Chondrocyte (in vitro differentiated cells): ENCODE measurements at places on chromosomes 3 and 15.

GRCh38 chr3:8183627-8184026, 318.0 kb upstream of the LMCD1 start:
- no peak overlapping the region for H3K27ac ChIP-seq
- no peak overlapping the region for H3K4me3 ChIP-seq
- no peak for DNase-seq
- H3K36me3 ChIP-seq = no peaks in the 10 kb centered on the region

GRCh38 chr3:53350652-53351051, 3.3 kb upstream of the DCP1A start:
- H3K27me3 ChIP-seq = no peaks in the 10 kb centered on the region
- no peak for DNase-seq
- H3K27ac ChIP-seq = no peak overlapping the region
- no peak overlapping the region for H3K4me3 ChIP-seq

DNA sequence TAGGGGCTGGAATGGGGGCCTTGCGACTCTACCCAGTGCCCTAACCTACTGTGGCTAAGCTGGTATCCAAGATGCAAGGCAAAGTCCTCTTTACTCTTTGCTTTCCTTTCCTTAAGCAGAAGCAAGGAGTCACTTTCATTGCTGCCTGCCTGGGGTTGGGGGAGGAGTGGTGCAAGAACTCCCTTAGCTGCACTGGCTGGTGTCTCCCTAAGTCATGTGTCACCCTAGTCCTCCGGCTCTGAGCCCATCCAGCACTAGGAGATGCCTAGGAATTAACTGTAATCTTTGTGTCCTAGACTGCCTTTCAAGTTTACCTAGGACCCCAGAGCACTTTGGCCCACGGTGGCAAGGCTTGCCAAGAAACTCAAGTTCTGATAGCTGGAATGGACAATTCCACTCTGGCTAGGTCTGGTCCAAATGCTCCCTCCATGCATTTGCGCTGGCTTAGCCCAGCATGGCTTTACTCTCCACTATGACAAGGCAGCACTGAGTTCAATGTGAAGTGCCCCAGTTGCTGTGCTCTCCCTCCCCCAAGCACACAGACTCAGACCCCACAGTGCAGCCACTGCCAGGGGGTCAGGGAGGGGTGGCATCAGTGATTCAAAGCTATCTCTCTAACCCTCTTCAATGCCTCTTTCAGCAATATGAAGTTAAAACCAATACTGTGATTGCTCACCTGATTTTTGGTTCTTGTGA, 58.7 kb downstream of the ESYT3 start:
- no peaks in the 10 kb centered on the region for H3K27me3 ChIP-seq
- DNase-seq = no peak
- no peak overlapping the region for H3K4me3 ChIP-seq
- H3K4me1 ChIP-seq = peaks cover 20% of the 10 kb centered on the region
- H3K27ac ChIP-seq = no peak overlapping the region
- peaks cover 4% of the 10 kb centered on the region for H3K36me3 ChIP-seq

- no peak overlapping the region for H3K4me3 ChIP-seq
- H3K4me1 ChIP-seq = no peaks in the 10 kb centered on the region
- no peak overlapping the region for H3K27ac ChIP-seq
- no peaks in the 10 kb centered on the region for H3K36me3 ChIP-seq
Observed at GRCh38 chr3:32184187-32184730, 54.2 kb upstream of the CMTM8 start.

GRCh38 chr3:49972656-49973055, 32.7 kb downstream of the RBM6 start:
- peaks cover 46% of the 10 kb centered on the region for H3K4me1 ChIP-seq
- H3K27ac ChIP-seq = peak overlapping the region; percentile 84
- no peak overlapping the region for H3K4me3 ChIP-seq
- no peaks in the 10 kb centered on the region for H3K27me3 ChIP-seq

DNA sequence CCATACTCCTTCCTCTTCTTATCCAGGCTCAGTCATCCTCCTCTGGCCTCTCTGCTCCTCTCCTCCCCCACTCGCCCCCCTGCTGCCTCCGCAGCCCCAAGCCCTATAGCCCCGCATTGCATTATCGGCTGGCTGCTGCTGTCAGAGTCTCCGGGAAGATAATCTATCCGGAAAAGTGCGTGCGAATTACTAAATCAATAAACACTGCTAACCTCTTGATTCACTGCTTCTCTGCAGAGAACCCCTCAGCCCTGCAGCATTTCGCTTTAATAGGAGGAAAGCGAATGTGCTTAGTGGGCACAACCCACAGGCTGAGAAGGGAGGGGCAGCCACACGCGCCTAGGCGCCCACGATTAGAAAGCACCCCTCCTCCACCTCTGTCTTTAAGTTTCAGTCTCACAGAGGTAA, 167.6 kb downstream of the ABHD5 start:
- no peak overlapping the region for H3K4me3 ChIP-seq
- peaks cover 39% of the 10 kb centered on the region for H3K4me1 ChIP-seq
- DNase-seq = no peak
- no peak overlapping the region for H3K27ac ChIP-seq

GRCh38 chr15:80179935-80180334, 27.1 kb downstream of the FAH start:
- H3K27ac ChIP-seq = no peak overlapping the region
- no peaks in the 10 kb centered on the region for H3K27me3 ChIP-seq
- H3K4me1 ChIP-seq = peaks cover 17% of the 10 kb centered on the region

- no peaks in the 10 kb centered on the region for H3K4me1 ChIP-seq
- peaks cover 48% of the 10 kb centered on the region for H3K27me3 ChIP-seq
- H3K27ac ChIP-seq = no peak overlapping the region
- no peaks in the 10 kb centered on the region for H3K36me3 ChIP-seq
Observed at GRCh38 chr3:62679988-62680387, 195.2 kb downstream of the CADPS start.

DNA sequence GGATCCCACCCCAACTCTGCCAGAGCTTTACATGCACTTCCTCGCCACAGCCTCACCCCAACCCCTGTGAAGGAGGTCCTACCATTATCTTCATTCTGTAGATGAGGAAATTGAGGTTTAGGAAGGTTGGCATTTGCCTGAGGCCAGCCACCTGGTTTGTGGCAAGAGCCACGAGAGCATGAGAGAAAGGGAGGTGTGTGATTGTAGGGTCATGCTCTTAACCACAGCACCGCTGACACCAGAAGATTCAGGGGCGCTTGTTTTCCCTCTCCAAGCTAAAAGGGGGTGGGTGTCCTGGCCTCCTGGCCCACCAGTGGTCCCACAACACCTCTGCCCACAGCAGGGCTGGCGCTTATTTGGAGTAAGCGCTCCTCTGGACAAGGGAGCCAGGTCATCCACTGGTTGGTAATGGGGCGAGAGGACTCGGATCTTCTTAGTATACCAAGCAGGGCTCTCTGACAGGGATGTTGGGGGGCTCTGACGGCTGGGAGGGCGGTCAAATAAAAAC, 691 bp downstream of the RHCG start:
- H3K36me3 ChIP-seq = no peaks in the 10 kb centered on the region
- DNase-seq = no peak
- peaks cover 49% of the 10 kb centered on the region for H3K27me3 ChIP-seq

DNA sequence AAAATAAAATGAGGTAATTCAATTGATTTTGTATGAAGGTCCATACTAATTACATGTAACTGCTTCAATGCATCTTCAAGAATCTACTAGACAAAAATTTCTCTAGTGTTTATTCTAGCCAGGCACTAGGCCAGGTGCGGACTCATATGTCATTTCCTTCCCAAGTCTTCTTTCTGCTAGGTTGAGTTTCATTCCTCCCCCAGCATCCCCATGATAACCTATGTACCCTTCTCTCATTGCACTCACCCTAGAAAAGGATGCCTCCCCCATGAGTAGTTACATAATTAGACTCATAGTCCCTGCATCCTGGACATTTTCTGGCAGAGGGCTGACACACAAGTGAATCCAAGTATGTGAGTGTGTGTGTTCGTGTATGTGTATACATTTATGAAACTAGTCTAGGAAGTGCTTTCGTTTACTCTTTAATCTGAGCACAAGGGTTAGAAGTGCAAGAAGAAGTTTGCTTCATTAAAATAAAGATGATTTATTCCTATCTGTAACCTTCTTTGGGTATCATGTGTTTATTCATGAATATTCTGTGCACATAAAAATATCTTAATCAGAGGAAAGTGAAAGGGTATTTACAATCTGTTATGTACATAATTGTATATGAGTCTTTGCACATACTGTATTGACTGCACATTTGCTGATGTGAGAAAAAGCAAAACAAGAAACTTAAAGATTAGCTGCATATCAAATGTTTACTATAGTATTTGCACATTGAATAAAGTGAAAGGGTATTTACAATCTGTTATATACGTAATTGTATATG, 585.6 kb upstream of the ZNF717 start:
- no peak overlapping the region for H3K4me3 ChIP-seq
- H3K27me3 ChIP-seq = no peaks in the 10 kb centered on the region
- no peak for DNase-seq
- H3K4me1 ChIP-seq = peaks cover 14% of the 10 kb centered on the region
- no peaks in the 10 kb centered on the region for H3K36me3 ChIP-seq

DNA sequence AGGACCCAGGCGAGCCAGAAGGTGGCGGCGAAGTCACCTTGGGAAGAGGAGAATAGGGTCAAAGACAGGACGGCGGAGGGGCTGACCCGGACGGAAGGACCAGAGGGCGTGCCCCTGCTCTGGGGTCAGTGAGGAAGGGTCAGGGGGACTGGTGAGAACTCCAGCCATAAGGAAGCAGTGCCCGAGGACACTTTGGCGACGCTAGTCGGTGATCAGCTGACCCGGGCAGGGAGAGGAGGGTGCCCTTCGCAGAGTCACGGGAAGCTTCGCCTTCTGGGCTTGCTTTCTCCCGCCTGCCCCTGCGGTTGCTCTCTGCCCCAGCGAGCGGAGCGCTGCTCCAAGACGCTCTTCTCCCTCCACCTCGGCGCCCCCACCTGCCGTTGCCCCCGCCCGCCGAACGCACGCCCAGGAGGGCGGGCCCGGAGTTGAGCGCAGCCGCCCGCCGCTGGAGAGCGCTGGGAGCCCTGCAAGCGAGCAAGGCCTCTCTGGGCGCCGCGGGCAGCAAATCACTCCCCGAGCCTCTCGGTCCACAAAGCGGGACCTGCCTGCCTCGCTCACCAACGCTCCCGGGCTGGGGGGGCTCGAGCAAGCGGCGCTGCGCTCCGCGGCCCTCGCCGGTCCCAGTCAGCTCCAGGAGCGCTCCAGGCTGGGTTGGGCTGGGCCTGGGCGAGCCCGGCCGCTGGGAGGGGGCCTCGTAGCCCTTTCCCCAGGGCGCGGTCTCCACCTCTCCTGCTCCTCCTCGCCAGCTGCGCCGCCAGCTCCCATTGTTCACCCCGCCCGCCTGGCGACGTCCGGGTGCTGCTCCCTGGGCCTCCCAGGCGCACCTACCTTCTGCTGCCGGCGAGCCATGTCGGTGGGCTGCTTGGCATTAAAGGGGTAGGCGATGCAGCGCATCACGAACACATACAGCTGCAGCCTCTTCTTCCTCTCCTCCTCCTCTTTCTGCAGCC, 1.2 kb downstream of the CADPS start:
- DNase-seq = peak; percentile 85
- H3K27ac ChIP-seq = no peak overlapping the region
- H3K4me1 ChIP-seq = peaks cover 9% of the 10 kb centered on the region
- H3K36me3 ChIP-seq = peaks cover 2% of the 10 kb centered on the region

DNA sequence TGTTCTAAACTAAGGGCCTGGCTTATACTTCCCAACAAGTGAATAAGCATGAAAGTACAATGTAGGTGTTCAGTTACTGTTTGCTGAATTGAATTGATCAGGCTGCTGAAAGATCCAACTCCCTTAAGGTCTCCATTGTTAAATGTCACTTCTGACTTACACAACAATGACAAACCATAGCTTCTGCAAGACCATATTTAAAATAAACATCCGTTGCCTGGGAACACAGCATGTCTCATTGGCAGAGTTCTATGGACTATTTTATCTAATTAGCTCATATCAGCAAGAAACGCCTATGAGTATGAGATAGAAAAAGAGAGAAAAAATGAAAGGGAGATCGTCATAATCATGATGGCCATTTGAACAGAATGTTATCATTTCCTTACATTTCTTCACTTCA, 605.4 kb downstream of the FGF12 start:
- H3K27me3 ChIP-seq = peaks cover 12% of the 10 kb centered on the region
- no peaks in the 10 kb centered on the region for H3K4me1 ChIP-seq
- H3K36me3 ChIP-seq = no peaks in the 10 kb centered on the region
- H3K4me3 ChIP-seq = no peak overlapping the region
- H3K27ac ChIP-seq = no peak overlapping the region

- H3K36me3 ChIP-seq = no peaks in the 10 kb centered on the region
- no peak overlapping the region for H3K27ac ChIP-seq
- H3K27me3 ChIP-seq = no peaks in the 10 kb centered on the region
- no peak for DNase-seq
- H3K4me3 ChIP-seq = no peak overlapping the region
Observed at GRCh38 chr3:124156866-124157712, 165.2 kb upstream of the ROPN1 start.

DNA sequence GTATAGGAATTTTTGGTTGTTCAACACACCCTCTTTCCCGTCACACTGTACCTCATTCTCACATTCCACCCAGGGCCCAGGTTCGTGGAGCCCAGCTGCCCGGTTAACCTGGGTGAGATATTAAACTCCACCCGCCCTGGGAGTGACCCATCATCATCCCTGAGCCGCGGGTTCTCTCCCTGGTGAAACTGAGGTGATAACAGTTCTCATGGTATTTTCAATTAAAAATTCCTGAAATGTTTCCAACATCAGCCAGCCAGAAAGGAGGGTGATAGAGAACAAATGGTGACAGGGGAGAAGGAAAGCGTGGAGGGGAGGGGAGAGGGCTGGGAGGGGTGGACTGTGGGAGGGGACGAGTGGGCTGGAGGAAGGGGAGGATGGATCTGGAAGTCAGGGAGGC, 148.8 kb downstream of the ALDH1A2 start:
- H3K27ac ChIP-seq = no peak overlapping the region
- peaks cover 4% of the 10 kb centered on the region for H3K4me1 ChIP-seq
- no peak for DNase-seq
- H3K27me3 ChIP-seq = peaks cover 30% of the 10 kb centered on the region
- H3K36me3 ChIP-seq = no peaks in the 10 kb centered on the region

DNA sequence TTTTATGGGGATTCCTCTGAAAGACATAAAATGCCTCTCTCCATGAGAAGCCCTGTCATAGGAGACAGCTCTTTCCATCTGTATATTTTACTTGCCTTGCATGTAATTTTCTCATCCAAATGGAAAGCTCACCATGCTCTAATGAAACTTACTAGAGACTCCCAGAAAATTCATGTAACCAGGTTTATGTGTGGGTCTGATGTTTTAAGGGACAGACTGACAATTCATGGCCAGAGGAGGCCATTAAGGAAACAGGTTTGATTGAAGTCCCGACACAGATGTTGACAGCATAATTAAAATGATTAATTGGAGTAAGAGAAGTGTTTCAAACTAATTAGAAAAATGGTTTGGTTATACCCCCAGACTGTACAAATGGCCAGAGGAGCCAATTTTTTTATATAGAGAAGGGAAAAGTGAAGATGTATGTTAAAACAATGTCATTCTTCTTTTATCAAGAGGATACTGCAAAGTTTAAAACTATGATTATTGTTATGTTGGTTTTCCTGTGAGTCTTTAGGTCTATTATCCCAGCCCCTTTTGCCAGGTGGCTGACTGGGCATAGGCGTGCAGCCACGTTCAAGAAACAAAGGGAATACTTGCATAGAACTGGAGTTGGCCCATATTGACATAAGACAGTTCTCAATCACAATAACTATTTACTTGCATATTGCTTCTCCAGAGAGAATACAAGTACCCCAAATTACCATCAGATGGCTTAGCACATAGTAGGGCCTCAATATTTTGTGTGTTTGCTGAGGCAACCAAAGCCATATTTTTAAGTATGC, 64.8 kb downstream of the RBMS3 start:
- H3K36me3 ChIP-seq = peaks cover 1% of the 10 kb centered on the region
- no peak overlapping the region for H3K4me3 ChIP-seq
- peak overlapping the region; percentile 34 for H3K27ac ChIP-seq
- H3K27me3 ChIP-seq = no peaks in the 10 kb centered on the region
